ENCODE measurements at places on chromosomes 7 and 10. TPM values are rescaled to one million over a fixed set of nuclear protein-coding genes. Genes with fewer than 3 reads are reported as not detected.

LDB3 gene
- 0.53 TPM for total RNA-seq

- DNase-seq: no peak
- H3K36me3 ChIP-seq: no peaks in the 10 kb centered on the region
- no peak overlapping the region for H3K27ac ChIP-seq
- no peak overlapping the region for H3K4me3 ChIP-seq
Measured at GRCh38 chr7:92934096-92934495, 97.7 kb upstream of the CDK6 start.

DNA sequence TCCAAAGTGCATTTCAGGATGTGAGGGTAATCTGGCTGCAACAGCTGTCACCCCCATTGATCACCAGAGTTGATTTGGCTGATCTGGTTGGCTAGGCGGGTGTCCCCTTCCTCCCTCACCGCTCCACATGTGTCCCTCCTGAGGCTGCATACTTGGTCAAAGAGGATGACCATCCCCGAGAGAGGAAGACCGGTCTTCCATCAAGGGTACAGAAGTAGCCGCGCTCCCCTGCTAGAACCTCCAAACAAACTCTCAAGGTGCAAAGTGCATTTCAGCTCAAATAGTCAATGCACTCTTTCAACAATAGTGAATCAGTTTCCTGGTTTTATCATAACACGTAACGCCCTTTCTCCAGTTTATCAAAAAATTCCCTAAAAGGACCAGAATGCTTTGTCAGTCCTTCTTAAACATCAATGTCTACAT lies 44.6 kb downstream of the CARD11 start:
- H3K4me1 ChIP-seq: no peaks in the 10 kb centered on the region
- no peak overlapping the region for H3K4me3 ChIP-seq
- DNase-seq: no peak
- no peak overlapping the region for H3K27ac ChIP-seq
- no peaks in the 10 kb centered on the region for H3K36me3 ChIP-seq

DNA sequence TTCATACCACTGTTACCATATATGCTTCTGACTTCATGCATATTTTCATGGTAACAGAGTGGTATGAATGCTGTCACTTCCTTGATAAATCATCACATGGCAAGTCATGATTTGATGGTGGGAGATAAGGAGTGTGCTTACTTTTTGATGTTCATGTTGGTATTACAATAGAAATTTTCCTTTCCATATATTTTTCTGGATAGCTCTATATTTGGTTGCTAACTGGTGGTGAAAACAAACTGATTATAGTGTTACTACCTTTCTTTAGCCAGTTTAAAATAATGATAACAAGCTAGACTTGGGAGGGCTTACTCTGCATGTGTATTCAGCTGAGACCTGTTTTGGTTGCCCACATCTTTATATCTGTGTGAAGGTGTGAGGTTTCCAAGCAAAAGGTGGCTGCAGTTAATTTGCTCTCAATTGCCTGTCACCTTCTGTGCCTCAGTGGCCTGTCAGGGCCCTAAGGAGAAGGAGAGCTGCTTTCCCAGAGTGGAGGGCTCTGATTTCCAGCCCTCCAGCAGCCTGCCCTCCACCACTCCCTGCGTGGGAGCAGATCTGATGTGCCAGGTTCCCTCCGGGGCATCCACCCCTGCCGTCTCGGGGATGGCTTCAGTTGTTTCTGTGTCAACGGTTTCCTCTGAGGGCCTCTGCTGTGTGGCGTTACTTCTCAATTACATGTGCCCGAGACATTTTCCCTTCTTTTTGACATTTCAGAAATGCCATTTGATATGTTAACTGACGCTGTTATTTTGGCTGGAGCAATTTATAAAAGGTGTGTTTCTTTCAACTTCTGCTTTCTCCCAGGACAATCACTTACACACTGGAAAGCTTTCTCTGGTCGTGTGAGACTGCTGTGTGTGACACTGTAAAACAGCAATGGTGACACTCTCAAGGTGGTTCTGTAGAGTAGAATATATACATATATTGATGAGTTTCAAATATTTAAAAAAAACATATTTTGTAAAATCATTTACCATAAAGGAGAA lies 107.7 kb upstream of the KLF6 start:
- no peak overlapping the region for H3K4me3 ChIP-seq
- no peaks in the 10 kb centered on the region for H3K36me3 ChIP-seq
- no peak for DNase-seq
- no peak overlapping the region for H3K27ac ChIP-seq
